HT1080 (cell line): ENCODE measurements at places on chromosomes 1 and 21.
A peak's percentile ranks its signal among the peaks of the same experiment; 100 is the strongest.

GRCh38 chr1:235974616-235975015, 90.3 kb downstream of the NID1 start:
- no peak for DNase-seq

DNA sequence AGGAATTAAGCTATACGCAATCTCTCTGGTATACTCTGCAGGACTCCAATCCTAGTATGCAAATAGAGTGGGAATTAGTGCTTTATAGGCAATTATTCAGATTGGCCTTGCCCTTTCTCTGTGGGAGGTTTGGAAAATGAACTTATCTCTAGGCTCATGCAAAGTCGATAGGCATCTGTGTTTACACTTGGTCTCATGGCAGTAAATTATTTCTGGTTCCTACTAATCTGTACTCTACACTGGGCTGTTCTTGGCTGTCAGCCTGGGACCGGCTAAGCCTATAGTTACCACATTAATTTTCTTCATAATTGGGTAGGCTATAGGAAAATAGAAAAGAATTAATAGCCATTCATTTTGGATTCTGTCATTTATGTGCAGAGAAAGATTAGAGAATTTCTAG, 544.6 kb downstream of the AMY1C start:
- no peak for DNase-seq

DNA sequence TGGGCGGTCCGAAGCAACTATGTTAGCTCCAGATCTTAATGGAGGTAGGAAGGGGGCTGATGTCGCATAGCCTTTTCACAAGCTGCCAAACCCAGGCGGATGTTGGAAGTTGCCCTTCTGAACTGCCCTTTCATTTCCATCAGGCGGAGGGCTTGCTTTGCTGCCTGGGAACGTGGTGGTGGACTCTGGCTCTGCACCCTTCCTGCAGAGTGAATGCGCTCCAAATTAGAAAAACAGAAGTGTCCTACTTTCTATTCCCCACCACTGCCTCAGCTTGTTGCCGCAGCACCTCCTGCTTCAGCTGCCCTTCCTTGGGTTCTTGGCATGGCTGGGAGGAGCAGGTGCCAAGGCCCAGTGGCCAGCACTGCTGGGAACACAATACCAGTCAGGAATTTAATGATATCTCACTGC, 60.6 kb downstream of the AK4 start:
- no peak for DNase-seq

DNA sequence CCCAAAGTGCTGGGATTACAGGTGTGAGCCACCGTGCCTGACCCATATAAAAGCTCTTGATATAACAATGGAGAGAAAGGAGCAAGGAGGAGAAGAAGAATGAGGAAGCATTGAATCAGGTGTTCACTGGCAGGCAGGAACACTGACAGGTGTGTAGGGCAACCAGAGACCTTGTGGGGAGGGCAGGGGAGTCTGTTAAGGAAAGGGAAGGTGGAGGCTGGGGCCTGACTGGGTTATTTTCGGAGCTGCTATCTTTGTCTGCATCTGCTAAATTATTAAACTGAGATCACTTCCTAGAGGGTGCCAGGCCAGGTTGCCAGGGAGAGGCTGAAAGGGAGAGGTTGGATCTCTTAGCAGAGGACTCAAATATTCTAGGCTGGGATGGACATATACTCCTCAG, 6.8 kb upstream of the TRNP1 start:
- no peak for DNase-seq

- DNase-seq, result no peak
Measured at GRCh38 chr1:81351864-81352263, 448.9 kb upstream of the ADGRL2 start.

GRCh38 chr1:35873243-35873750, 9.7 kb upstream of the AGO1 start:
- DNase-seq, result no peak

GRCh38 chr1:104121271-104121670, 371.6 kb downstream of the AMY1C start:
- no peak for DNase-seq

DNA sequence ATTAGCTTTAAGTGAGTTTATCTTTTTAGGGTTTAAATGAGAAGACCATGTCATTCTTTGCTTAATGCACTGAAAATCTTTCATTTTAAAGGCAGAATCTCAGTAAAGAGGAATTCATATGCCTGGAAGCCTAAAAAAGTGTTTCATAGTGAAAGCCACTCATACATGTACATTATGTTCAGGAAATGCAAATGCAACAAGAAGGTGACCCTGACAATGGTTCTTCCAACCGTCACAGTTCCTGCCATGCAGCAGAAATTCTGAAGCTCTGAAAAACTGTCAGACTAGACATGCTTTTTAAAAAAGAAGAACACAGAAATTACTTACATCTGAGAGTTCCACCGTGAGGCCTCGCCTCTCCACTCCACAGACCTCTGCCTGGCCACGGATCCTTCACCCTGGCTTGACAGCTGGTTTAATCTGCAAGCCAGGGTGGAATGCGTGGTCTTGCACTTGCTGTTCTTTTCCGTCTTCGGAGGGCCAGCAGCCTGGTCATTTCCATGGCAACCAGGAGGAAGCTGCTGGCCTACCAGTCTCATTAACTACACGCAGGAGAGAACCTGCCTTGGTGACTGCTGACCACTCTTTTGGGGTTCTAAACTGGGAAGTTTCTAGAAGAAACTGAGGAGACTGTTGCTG, 41.8 kb upstream of the PAXBP1 start:
- DNase-seq, result no peak

DNA sequence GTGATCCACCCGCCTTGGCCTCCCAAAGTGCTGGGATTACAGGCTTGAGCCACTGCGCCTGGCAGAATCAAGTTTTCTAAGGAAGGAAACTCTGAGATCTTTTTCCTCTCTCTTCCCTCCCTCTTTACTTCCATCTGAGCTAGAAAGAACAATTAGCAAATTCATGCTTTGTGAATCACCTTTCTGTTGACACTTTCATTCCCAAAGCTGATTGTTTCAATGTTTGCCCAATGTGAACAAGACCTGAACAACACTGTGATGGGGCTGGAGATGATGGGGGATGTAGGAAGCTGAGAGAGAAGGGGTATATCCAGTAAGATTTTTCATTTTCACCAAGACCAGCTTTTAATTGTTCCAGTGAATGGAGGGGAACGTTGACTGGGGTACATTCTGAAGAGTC, 5.7 kb upstream of the TENT5B start:
- DNase-seq, result no peak

GRCh38 chr1:3711780-3712451, 40.3 kb upstream of the CCDC27 start:
- no peak for DNase-seq

- peak; percentile 70 for DNase-seq
Measured at GRCh38 chr1:223704921-223705878, 7.1 kb upstream of the CAPN2 start.

DNA sequence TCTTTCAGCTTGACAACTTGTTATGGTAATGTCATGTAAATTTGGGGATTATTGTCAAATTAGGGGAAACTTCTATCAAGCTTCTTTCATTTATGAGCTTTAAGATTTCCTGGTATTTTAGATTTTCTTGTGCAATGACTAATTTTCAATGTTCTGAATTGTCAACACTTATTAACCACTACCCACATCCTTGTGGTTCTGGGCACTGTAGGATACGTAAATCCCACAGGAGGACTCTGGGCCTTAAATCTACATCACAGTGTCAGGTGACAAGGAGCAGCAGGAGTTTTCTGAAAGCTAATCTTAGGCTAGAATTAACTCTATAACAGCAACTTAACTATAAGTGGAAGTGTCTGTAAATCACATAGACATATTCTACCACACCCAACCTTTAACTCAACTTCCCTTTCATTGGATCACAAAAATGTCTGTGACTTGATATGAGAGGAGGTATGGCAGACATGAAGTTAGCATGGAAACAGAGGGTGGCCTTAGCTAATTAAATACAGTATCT, 397.7 kb downstream of the HLX start:
- DNase-seq, result peak; percentile 52

DNA sequence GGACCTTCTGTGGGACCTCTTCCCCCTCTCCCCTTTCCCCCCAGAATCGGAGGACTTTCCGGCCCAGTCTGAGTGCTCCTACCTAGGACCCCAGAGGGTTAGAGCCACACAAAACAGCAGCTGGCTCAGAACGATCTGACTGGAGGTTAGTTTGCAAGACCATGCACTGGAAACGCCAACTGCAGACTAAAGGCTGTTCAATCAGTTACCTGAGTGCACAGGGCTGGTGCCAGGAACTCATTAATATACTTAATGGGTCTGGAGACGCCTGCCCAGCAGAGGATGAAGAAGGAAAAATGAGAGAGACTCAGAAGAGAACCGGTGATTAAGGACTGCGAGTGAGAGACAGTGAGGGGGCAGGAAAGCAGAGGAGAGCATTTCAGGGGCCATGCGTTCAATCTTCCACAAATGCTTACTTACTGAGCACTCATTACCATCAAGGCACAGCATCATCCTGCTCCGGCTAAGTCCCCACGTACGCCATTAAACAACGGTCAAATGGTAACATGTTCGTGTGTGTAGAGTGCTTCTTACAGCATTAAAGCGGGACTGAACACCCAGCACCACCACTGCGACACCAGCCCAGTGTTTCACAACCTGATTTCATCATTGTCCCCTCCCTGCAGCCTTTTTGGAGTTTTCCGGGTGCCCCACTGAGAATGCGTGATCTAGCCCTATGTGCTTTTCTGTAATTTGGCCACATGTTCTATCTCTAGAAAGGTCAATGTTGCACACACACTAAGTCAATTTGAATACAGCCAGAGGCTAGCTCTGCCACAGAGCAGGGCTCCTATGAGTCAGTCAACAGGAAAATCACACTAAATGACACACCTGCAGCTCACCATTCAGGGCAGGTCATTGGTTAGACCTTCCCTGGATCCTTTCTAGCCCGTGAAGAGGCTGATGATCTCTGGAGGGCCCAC, 7.6 kb downstream of the ENO1 start:
- peak; percentile 54 for DNase-seq

- DNase-seq, result no peak
Measured at GRCh38 chr1:228463559-228464455, 23.4 kb upstream of the RNF187 start.

- peak; percentile 54 for DNase-seq
Measured at GRCh38 chr1:241611063-241611462, 29.1 kb downstream of the CHML start.

- no peak for DNase-seq
Measured at GRCh38 chr1:204314171-204314892, 45.4 kb downstream of the PLEKHA6 start.

DNA sequence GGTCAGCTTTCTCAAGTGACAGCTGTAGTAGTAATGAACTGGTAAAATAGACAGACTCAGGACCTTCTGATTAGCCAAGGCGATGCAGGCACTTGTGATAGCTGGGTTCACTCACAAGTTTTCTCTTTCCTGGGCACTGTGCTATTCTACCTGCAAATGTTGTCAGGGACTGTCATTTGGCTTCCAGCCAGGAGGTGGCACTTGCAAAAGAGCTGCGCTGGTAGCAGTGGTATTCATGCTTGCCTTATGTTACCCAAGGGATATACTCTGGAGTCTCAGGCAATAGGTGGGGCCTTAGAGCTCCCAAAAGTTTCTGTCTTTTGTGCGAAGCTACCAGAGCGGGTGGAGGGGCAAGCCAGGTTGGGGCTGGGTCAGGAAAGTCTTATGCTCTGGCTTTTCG, 23.5 kb downstream of the IFI44 start:
- DNase-seq, result no peak

- peak; percentile 56 for DNase-seq
Measured at GRCh38 chr1:176866011-176866714, 298.3 kb downstream of the ASTN1 start.

DNA sequence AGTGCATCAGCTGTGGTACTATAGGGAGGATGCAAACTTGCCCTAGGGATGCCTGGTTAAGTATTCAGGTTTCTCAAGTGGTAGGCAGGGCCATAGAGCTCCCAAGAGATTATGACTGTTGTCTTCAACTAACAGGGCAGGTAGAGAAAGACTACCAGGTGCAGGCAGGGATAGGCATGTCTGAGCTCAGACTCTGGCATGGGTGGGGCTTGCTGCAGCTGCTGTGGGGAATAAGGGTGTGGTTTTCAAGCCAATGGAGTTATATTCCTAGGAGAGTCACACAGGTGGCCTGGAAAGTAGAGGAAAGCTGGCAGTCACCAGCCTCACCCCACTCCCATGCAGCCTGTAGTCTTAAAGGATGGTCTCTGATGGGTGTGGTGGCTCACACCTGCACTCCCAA, 673.4 kb upstream of the ADGRL4 start:
- no peak for DNase-seq

DNA sequence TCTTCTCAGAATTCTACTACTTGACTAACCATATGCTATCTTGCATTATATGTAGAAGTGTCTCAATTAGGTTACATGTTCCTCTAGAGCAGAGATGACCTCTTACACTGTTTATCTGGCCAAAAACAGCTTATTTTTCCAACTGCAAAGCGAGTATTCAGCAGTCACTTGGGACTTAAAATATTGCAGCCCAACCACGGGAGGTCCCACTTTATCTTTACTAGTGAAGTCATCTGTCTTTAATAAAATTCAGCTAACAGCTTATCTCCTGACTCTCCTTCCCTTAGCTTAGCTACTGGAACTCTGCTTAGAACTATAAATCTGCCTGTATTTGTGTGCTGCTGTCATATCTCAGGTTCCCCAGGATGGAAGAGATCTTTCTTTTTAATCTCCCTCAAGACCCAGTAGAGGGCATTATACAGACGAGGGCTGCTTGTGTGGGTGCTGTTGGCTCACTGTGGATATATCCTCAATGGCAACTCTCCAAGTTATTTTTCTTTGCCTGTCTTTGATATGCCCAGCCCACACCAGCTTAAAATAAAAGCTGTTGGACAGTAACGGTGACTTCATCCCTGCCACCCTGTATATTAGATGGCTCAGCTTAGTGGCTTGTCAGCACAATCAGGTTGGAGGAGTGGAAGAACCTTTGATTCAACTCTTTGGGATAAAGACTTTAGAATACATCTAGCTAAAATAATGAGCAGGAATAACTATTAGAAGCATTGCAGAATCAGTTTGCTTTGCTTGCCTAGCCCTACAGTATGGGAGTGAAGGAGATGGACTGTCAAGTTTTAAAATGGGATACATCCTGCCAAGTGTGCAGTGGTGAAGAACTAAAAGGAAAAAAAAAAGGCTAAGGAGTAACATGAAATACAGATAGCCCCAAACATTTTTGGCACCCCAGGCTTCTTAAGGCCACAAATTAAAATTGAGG, 9.6 kb downstream of the ENSA start:
- peak; percentile 96 for DNase-seq

- DNase-seq, result no peak
Measured at GRCh38 chr1:228378090-228378872, 28.4 kb downstream of the TRIM11 start.

DNA sequence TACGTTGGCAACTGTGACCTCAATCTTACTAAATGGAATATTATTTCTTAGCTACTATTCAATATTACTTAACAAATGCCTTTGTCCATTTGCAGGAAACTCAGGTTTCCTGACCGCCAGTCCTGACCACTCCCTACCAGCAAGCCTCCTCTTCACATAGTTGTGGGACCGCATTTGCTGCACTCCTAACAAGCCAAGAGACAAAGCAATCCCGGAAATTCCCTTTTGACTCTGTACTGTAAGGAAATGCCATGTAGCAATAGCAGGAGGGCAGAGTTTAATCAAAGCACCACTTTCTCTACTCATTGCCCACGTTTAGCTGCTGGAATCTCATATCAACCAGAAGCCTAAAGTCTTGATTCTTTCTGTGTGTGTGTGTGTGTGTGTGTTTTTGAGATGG, 28.1 kb upstream of the ACBD6 start:
- DNase-seq, result peak; percentile 60

GRCh38 chr1:77639056-77639455, 43.4 kb downstream of the ZZZ3 start:
- peak; percentile 90 for DNase-seq
